Esophagus mucosa (tissue), 1 donor: ENCODE measurements at places on chromosomes 16 and 17.
A peak's percentile ranks its signal among the peaks of the same experiment; 100 is the strongest.

DNA sequence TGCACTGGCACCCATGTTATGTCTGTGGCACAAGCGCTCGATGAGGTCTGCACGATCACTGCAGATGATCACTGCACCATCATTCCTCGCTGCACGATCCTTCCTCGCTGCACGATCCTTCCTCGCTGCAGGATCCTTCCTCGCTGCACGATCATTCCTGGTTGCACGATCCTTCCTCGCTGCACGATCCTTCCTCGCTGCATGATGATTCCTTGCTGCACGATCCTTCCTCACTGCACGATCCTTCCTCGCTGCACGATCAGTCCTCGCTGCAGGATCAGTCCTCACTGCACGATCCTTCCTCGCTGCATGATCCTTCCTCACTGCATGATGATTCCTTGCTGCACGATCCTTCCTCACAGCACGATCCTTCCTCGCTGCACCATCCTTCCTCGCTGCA lies 29.3 kb downstream of the METRNL start:
- ATAC-seq: no peak

GRCh38 chr17:30234964-30235363 lies 533 bp downstream of the SLC6A4 start:
- ATAC-seq: no peak

DNA sequence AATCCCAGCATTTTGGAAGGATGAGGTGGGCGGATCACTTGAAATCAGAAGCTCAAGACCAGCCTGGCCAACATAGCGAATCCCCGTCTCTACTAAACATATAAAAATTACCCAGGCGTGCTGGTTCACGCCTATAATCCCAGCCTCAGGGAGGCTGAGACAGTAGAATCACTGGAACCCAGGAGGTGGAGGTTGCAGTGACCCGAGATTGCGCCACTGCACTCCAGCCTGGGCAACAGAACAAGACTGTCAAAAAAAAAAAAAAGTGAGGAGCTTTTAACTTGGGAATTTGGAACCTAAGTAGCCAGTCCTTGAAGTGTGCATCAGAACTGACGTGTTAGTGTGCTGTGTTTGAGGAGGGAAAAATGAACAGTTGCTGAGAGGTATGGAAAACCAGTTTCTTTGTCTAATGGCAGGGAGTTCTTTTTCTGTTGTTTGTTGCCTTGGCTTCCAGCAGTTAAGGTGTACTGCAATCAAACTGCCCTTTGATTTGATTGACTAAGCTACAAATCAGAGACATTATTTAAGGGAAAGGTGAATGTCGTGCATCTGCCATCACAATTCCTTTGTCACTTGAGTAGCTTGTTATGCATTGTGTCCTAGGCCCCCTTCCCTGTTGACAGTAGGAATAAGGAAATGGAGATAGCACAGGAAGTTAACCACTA lies 8.6 kb upstream of the DUSP14 start:
- ATAC-seq: peak; percentile 56

DNA sequence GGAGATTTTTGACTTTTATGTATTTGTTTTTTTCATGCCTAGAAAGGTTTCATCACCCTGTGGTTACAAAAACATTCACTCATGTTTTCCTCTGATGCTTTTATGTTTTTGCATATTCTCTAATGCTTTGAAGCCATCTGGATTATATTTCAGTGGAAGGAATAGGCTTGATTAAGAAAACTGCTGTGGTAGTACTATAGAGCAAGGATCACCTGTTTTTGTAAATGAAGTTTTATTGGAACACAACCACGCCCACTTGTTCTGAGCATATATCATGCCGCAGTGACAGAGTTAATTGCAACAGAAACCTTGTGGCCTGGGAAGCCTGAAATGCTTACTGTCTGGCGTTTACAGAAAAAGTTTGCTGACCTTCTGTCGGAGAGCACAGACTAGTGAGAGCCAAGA lies 11.5 kb downstream of the COX10 start:
- ATAC-seq: no peak

GRCh38 chr16:30830072-30830417 lies 43.0 kb upstream of the ZNF629 start:
- no peak for ATAC-seq

DNA sequence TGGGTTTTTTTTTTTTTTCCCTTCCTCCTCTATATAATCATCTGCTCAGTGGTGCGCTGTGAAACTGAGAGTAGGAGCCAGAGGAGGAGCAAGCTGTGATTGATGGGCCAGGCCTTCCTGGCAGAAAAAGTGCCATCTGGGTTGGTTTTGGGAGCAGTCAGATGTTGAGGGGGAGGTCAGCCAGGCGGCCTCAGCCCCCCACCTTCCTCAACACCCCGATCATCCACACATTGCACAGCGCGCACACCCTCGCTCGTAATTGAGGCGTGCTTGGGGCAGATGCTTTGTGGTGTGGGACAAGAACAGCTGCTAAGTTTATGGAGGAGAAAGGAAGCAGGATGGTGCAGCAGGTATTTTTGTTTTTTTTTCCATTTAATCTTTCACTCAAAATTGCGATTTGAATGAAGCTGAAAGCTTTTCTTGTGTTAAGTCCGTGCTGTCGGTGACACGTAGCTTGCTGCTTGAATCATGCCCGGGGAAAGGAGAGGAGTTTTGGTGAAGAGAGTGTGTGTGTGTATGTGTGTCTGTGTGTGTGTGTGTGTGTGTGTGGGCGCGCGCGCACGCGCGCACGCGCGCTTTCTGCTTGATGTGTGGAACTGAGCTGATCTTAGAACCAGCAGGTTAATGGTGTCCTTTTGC lies 177.4 kb downstream of the RBFOX1 start:
- ATAC-seq: no peak

- ATAC-seq: no peak
Observed at GRCh38 chr16:67915831-67916723, 15.6 kb downstream of the CTRL start.

DNA sequence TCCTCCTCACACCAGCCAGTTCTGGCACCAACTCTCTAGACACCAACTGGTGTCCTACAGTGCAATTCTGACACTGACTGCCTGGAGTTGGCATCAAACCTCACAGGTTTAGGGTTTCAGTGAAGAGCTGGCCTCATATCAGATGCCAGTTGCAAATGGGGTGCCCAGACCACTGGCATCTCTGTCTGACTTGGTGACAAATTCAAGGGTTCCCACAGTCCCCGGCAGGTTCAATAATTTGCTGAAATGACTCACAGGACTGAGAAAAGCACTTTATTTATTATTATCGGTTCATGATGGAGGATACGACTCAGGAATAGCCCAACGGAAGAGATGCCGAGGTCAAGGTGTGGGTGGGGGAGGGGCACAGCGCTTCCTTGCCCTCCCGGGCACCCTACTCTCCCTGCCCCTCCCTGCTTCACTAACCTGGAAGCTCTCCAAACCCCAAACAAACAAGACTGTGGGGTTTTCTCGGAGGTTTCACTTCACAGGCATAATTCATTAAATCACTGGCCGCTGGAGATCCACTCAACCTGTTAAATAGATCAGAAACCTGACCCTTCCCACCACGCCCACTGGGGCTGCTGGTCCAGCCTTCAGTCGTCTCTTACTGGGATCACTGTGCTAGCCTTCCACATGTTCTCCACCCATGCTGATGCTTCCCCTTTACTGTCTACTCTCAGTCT lies 1.7 kb upstream of the NLRP1 start:
- no peak for ATAC-seq

DNA sequence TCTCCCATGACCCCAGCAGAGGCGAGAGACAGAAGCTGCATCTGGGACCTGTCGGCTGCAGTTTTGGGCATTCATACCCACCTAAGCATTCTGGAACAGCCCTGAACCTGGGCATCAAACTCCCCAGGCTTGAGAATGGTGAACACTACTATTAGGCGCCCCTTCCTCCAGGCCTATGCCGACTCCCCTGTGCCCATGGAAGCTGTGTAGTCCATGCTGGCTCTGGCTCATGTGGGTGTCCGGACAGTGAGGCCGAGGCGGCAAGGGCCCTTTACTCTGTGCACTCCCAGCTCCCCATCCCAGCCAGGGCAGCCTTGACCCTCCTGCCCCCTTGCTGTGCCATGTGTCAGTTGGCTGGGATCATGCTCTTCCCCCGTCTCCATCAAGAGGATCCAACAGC lies 89.0 kb upstream of the TOB1 start:
- ATAC-seq: no peak

DNA sequence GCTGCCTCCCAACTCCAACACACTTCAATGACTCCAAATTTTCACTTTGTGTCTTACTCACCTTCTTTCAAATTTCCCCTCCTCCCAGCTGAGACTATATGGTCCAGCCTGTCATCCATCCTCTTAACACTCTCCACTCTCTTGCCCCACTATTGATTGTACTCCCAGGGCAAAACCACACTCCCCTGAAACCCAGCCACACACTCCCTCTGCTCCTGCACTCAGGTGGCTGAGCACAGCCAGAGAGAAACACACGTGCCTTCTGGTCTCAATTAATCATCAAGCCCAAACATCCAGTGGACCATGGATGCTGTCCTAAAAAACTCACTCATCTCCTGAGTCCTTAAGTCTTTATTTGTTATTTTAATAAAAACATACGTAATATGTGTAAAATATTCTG lies 1026.4 kb downstream of the KCNJ18 start:
- ATAC-seq: no peak

DNA sequence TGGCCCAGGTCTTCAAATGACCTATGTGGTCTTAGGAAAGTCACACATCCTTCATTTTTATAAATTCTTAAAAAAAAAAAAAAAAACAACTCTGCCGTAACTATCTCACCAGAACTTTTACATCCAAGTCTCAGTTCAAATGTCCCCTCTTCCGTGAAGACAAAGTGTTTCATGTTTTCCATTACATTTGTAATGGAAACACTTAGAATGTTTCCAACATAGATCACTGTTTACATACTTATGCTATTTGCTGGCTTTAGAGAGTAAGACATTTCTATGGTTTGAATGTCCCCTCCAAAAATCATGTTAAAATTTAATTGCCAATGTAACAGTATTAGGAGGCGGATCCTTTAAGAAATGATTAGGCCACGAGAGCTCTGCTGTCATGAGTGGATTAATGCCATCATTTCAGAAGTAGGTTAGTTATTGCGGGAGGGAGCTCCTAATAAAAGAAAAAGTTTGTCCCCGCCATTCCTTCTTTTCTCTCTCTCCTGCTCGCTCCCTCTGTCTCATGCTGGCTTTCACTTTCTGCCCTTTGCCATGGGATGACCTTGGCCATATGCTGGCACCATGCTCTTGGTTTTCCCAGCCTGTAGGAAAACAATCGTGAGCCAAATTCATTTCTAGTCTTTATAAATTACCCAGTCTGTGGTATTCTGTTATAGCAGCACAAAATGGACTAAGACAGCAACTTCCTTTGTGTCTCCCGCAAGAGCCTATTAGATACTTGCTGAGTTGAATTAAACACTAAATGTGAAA lies 887.8 kb upstream of the SOX9 start:
- no peak for ATAC-seq

DNA sequence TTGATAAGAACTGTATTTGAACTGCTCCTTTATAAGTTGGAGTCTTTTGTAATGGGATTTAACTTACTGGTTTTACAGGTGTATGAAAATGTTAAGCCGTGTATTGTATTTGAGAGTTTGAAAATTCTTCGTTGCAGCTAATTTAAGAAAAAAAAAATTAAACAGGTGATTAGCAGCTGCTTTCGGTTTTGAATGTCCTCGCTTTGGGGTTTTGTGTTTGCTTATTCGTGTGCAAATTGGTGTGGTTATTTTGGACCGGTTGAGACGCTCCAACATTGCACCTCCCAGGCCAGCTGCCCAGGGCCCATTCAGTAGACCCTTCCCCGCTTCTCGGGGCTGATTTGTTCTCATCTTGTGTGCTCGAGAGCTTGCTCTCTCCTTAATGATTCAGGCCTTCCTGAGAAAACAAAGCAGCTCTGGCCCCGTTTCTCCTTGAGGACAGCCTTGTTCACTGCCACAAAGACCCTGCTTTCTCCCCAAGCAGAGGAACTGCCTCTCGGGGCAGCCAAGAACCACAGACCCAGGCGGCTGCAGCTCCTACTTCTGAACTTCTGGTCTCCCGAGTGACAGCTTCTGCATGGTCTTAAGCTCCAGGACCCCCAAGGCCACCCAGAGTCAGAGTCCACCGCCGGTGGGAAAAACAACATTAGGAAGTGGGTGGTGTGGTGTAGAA lies 100.5 kb downstream of the MSI2 start:
- no peak for ATAC-seq

DNA sequence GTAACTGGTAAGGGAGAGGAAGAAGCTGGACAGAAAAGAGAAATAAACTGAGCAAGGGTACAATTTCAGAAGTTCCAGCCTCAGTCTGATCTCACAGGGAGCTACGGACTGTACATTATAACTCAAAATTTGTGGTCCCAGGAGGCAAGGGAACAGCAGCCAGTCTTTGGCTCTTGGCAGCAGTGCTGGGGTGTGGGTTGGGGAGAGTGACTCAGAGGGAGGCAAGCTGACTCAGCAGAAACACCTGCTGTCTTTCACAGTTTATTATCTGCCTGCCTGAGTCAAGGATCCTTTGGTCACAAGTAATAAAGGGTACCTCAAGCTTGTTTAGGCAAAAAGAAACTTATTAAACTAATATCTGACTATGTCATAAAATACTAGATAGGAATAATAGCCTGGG lies 73.5 kb upstream of the KIF2B start:
- peak; percentile 77 for ATAC-seq
